ENCODE measurements at places on chromosomes 11 and 22.

DNA sequence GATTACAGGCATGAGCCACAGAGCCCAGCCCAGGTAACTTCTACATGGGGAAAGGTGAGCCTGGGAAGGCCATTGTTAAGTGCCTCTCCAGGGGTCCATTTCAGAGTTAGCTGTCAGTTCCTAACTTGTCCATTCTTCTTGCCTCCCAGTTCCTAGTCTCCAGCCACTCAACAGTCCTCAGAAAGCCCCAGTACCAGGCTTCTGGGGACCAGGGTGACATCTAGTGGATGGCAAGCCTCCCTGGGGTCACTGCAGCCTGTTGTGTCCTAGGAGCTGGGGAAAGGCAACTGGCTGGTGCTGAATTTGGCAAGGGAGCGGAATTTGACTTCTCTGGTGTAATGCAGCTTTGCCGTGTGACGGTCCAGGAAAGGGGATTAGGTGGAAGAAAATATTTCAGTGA lies 2.1 kb downstream of the LGALS12 start:
- no peak for DNase-seq

GRCh38 chr11:66259225-66259624 lies 9.2 kb upstream of the RAB1B start:
- DNase-seq, result no peak

GRCh38 chr11:94032725-94033124 lies 11.6 kb downstream of the HEPHL1 start:
- DNase-seq, result no peak

GRCh38 chr11:1402355-1403077 lies 12.8 kb downstream of the BRSK2 start:
- DNase-seq, result no peak

DNA sequence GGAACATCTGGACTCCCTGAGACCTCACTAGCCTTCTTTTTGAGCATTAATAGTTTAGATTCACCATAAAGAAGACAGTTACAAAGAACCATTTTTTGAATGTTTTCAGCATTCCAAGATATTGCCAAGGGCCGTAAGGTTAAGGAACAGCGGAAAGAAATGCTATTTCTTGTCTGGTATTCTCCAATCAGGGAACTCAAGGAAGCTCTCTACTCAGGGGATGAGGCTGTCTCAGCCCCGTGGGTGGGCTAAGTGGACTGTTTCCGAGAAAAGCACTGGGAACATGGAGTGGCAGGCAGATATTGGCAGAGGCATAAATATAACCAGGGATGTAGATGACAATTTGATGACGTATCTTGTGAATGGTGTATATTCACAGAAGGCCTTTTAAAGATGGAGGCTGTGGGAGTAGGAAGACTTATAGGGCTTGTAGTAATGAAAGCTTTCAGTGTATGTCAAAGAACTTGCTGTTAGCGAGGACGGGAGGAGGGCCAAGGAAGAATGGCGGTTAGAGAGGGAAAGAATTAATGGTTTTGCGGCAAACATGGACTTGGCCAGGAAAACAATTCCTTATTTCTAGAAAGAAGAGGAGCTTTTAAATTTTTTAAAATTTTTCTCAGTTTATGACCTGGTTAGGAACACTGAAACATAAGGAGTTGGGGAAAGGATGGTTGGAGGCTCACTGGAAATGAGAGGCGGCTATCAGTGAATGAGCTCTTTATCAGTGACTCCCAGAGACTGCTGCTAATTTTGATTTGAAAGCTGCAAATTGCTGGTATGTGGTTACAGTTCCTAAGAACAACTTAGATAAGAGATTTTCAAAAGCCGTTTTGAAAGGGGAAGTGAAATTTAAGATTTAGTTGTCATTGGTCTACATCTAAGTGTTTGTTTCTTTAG lies 64.6 kb downstream of the ST3GAL4 start:
- DNase-seq, result no peak

DNA sequence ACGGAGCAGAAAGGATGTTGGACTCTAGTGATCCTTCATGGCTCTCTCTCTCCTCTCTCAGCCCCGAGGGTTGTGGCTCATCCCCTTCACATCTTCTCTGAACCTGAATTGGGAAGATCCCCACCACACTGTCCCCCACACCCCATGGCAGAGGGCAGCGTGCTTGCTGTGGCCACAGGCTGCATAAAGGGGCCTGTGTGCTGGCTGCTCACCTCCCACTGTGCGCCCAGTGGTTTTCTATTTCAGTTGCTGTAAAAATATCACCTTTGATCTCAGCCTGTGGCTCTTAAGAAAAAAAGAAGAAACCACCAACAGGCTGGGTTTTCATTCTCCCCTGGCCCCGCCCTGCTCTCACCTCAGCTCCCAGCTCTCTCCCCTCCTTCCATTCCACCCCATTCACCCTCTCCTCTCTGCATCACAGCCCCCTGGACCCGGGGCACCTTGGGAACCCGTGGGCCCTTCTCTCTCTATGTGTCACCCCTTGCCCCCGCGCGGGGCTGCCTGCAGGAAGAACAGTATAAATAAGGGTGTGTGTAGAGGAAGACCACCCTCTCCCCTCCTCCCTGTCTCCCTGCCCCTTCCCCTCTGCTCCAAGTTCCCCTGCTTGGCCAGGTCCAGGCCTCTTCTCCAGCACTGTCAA lies 25.8 kb upstream of the WNT11 start:
- no peak for DNase-seq

GRCh38 chr11:34665077-34665835 lies 44.4 kb downstream of the EHF start:
- DNase-seq, result no peak

DNA sequence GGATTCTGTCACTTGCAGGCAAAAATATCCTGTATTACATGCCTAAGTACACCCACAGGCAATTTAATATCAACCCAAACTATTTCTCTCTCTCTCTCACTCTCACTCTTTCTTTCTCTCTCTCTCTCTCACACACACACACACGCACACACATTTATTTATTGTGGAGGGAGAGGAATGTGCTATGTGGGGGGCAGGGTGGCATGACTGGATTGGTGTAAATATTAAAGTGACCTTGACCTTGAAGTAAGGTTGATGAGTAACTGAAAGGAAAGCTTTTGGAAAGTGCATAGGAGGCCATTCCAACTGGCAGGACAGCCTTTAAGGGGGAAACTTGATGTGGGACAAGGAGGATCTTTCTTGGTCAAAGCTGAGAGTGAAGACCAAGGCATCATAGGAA lies 589.7 kb upstream of the KIRREL3 start:
- DNase-seq, result no peak

DNA sequence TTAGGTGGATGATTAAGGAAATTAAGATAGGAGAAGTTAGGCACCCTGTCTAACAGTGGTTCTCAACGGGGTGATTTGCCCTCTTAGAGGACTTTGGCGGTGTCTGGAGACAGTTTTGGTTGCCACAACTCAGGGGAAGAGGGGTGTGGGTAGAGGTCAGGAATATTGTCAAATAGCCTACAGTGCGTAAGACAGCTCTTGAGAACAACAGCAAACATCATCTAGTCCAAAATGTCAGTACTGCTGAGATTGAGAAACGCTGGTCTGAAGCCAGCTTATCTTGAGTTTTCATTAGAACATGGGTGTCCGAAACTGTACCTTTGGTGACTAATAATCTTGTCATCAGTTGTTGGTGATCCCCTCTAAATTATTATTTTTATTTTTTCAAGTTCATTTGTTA lies 38.4 kb downstream of the CECR2 start:
- DNase-seq, result no peak

All from T1000 (cell line).